T-helper 1 cell (primary cell): ENCODE measurements at places on chromosomes 5 and 9.

- no peak for DNase-seq
Measured at GRCh38 chr5:172038167-172038566, 31.7 kb upstream of the FBXW11 start.

- no peak for DNase-seq
Measured at GRCh38 chr5:174329738-174330137, 284.2 kb downstream of the NSG2 start.

DNA sequence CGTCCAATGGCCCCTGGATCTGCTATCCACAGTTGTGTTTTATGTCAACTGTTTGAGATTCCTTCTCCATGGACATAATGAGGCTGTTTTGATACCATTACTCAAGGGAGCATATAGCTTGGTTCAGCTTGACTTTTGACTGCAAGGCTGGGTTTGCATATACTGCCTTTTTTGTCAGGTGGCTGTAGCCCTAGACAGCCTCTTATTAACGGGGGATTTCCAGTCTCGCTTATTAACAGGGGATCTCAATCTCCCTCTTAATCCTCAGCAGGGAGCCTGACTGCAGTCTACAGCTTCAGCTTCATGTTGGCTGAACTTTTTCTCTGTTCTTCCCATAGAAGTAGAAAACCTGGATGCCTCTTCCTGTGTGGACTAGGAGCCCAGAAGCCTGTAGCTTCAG lies 73.7 kb upstream of the TNC start:
- DNase-seq: no peak

- DNase-seq: peak; percentile 40
Measured at GRCh38 chr9:20356403-20357036, 265.8 kb downstream of the MLLT3 start.

DNA sequence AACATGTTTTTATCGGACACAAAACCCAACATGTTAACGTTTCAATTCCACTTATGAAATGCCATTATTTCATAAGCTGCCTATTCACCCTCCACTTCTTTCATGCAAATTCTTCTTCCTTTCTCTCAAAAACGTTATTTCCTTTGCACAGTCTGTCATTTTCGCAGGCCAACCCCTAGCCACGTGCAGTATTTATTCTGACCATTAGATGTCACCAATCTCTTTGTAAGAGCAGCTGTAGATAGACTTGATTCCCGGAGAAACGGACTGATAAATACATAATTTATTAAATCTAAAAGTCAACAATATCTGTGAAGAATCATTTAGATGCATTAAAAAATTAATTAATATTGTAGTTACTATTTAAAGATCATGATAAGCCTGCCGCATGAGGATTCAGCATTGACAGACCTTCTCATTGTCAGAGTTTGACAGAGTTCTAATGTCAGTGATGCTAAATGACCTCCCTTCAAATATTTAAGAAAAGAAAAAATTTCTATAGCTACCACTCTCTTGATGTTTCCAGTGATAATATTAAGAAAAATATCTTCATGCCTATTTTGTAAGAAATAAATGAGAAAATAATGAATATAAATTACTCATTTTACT lies 933.6 kb downstream of the CDH12 start:
- DNase-seq: no peak

DNA sequence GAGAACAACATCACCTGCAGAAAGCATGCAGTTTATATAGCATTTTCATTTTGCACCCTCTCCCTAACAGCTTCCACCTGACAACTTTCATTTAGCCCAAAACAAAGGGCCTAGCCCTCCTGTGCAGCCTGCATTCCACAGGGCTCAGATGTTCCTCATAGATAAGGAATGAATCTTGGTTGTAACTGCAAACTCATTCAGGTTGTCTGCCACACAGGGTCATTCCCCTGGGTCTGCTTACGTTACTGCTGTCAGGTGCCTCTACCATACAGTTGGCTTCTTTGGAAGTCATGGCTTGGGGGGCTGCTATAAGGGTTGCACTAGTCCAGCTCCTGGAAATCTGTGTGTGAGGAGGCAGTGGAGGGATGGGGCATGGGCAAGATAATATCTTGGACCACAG lies 2.7 kb upstream of the DCP2 start:
- no peak for DNase-seq

DNA sequence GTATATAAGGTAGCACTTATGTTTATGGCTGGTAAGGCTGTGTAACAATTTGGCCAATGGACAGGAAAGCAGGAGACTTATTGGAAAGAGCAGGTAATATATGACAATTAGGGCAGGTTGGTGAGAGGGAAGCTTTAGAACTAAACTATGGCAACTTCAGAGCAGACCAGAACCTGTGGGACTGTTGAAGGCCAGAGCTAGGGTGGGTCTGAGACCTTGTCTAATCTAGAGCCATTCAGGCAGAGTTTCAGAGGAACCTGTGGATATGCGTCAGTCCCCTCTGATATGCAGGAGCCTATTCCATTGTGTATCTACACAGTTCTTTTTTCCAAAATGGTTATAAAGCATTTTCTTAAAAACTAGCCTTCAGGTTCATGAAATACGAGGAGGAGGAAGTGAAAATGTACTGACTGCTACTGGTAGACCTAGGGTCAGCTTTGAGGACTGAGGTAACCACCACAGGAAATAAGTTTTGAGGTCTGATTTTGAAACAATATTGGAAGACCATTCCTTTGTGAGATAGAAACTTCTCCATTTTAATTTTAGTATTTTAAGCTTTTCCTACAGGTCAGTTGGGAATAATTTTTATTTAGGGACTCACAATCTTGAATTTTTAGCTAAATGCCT lies 37.6 kb downstream of the ELL2 start:
- DNase-seq: no peak

- no peak for DNase-seq
Measured at GRCh38 chr5:154176181-154176580, 14.4 kb upstream of the GALNT10 start.

DNA sequence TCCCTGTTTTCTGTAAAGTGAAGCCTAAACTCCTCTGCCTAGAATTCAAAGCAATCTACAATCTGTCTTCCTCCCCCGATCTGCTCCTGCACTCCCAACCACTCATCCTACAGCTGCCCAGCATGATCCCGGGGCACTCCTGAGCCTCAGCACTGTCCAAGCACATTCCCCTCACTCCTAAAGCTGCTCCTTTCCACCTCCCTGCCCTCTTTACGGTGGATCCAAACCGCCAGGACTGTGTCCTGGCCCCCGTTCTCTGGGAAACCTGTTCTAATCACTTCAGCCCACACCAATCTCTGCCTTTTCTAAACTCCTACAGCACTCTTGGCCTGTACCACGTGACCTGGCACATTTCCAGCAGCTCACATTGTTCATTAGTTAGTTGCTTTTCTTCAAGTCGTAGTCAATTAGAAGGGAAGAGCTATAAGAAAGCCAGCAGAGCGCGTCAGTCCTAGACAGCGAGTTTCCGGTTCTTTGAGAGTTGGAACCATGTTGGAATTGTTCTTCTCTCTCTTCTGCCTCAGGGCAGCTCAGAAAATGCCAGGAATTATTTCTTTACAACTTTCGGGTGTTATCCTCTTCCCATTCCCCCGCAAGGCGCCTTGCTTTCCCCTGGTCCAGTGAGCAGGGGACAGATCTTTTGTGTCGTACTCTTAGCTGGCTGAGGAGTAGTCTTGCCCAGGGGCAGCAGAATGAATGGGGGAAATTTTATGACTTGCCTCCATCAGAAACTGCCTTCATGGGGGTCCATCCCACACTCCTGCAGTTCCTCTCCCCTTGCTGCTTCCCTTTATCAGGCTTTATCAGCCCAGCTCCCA lies 60.7 kb downstream of the NRG2 start:
- DNase-seq: no peak

GRCh38 chr5:178341091-178341850 lies 108.7 kb upstream of the PHYKPL start:
- no peak for DNase-seq

DNA sequence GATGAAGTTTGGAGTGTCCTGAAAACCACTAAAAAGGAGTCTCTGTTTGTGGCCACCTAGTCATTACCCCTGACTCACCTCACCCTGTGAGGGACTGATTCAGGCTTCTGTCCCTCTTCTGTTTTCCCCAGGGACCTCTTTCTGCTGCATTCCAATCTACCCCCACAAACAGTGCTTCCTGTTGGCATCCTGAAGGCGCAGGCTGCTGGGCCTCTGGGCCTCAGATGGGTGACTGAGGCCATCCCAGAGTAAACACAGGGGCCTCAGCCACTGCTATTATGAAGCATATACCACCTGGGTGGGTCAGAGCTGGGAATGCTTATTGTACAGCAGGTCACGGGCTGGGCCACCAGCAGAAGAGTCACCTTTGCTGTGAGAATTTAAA lies 20.0 kb downstream of the MORN5 start:
- DNase-seq: no peak

DNA sequence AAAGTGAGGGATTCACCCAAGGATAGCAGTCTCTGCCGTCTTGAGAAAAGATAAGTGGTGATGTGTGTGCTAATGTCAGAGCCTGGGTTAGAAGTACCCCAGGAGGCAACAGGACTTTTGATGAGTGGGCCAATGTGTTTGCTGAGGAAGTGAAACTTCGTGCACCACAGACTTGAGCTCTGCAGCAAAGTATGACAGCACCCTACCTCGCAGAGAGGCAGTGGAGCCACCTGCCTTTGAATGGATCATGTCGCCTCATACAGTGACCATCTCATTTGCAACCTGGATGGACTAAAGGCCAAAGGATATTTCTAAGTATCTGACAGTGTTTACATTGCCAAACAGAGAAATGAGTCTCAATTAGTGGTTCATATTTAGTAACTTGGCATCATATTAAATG lies 593.9 kb upstream of the GRAMD2B start:
- DNase-seq: no peak

- DNase-seq: peak; percentile 83
Measured at GRCh38 chr5:159773062-159773924, 143.0 kb upstream of the ADRA1B start.

DNA sequence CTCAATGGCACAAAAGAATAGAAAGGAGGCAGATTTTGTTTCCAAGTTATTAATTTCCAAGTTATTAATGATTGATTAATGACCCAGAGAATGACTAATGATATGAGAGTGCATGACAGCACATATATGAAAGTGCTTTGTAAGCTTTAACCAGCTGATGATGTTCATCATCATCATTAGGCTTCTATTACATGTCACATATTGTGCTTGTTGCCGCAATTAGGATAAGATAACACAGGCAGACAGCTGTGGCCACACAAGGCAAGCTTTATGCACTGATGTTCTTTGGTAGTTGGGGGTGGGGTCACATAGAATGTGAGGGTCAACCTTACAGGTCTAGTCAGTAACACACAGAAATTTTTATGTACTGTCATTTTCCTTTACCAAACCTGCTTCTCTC lies 219.7 kb downstream of the TRPM3 start:
- DNase-seq: no peak

DNA sequence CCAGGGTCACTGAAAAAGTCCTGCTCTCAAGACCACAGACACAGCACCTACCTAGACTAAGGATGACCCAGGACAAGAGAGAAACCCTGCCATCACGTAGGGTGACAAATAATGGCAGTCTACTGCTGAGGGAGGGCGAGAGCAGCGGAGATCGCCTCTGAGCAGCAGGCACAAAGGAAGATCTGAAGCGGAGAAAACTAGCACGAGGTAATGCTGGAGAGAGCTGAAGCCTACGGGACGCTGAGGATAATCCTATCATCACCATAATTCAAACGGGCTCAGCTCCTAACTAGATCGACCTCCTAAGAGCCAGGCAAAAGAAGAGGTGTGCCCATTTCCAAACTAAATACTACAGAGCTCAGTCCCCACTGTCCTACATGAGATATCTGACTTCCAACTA lies 41.3 kb downstream of the FBXO10 start:
- no peak for DNase-seq

GRCh38 chr9:130886981-130887380 lies 9.6 kb downstream of the QRFP start:
- no peak for DNase-seq

- no peak for DNase-seq
Measured at GRCh38 chr5:124570285-124571035, 176.0 kb downstream of the ZNF608 start.

DNA sequence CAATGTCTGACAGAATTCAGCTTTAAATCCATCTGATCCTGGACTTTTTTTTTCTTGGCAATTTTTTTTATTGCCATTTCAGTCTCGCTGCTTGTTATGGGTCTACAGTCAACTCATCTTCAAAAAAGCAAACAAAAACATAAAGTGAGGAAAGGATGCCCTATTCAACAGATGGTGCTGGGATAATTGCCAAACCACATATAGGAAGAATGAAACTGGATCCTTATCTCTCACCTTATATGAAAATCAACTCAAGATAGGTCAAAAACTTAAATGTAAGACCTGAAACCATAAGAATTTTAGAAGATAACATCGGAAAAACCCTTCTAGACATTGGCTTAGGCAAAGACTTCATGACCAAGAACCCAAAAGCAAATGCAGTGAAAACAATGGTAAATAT lies 389.1 kb upstream of the ST8SIA4 start:
- no peak for DNase-seq
